ENCODE measurements at places on chromosomes 4 and X. TPM values are rescaled to one million over a fixed set of nuclear protein-coding genes. Genes with fewer than 3 reads are reported as not detected.

TMSB15B gene
- 6.5 TPM for total RNA-seq

ZNF81 gene
- total RNA-seq = 11.5 TPM

TRAM1L1 gene
- total RNA-seq = not detected

- DNase-seq = no peak
Measured at GRCh38 chr4:118373614-118374255, 20.9 kb upstream of the PRSS12 start.

- no peak for DNase-seq
Measured at GRCh38 chrX:15410947-15411346, 26.7 kb upstream of the VEGFD start.

- no peak for DNase-seq
Measured at GRCh38 chr4:187090401-187090800, 366.7 kb upstream of the FAT1 start.

GRCh38 chr4:112521123-112522023 is 5.4 kb upstream of the NEUROG2 start:
- DNase-seq = no peak

DNA sequence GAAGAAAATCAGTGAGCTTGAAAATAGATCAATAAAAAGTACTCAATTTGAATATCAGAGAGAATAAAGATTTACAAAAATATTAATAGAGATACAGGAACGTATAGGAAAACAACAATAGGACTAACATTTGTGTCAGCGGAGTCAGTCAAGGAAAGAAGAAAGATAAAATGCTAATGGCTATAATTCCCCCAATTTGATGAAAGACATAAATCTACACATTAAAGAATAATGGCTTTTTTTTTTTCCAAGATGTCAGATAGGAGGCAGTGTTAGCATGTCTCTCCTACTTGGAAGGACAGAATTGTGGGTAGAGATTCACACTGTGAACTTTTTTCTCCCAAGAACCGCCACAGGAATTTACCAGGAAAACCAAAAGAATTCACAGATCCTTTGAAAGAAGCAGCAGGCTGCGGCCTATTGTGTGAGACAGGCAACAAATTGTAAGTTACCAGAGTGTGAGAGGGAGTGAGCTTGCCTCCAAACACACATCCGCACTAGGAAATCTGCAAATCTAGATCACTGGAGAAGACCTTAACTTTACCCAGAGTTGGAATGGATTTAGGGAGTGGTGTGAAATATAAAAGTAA is 249.9 kb downstream of the PRDM5 start:
- DNase-seq = no peak

DNA sequence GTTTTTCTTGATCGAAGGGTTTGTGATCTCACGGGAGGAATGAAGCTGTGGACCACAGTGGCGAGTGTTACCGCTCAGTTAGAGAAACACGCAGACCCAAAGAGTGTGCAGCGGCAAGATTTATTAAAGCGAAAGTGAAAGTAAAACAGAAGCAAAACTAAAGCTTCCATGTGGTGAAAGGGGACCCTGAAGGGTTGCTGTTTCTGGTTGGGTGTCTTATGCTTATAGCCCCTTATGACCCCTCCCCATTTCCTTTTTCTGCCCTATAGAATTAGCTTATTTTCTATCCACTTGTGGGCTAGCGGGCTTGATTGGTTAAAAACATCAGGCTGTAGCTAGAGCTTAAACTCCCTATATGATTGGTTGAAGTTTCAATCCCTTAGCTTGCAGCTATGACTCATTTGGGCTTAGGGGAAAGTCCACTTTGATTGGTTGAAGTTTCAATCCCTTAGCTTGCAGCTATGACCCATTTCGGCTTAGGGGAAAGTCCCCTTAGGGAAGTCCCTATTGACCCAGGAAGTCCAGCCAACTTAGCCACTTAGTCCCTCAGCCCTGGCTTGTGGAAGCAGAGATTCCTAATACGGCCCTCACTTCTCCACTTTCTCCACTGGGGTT is 171.2 kb upstream of the NWD2 start:
- DNase-seq = no peak

DNA sequence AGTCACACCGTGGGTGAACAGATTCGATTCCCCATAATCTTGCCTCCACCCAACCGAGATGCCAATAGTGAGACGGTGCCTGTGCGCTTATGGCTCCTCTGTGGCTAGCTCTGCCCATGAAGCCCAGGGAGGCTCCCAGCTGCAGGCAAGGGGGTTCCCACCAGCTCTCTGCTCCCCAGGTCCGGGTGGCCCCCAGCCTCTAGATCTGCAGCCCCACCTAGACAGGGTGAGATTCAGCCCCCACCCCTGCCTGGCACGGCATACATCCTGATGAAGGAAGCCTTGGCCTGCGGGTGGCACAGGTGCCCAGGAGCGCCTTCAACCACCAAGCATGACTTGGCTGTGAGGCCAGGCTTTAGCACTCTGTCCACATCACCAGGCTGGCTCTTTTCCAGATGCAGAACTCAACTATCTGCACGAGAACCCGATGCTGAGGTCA is 40.6 kb downstream of the WDR1 start:
- DNase-seq = no peak

DNA sequence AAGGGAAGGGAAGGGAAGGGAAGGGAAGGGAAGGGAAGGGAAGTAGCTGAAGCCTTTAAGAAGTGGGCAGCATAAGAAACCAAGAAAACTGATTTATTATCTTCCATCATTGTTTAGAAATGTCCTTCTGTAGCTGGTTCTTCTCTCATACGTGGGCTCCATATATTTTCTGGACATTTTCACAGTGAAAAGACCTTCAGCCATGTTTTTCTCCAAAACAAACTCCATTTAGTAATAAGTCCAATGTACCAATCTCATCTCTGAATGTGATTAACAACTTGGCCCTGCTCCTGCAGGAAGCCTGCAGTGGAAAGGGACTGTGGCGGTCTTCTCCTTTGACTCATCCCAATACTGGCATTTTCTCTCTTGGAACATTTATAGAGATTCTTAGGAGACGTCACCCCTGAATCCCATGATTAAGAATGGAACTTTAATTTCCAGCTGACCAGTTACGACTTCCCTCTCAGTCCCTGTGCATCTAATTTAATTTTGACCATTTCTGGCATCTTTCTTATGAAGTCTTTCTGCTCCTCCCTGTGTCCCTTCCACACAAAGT is 96.6 kb upstream of the GUCY1A1 start:
- DNase-seq = no peak

DNA sequence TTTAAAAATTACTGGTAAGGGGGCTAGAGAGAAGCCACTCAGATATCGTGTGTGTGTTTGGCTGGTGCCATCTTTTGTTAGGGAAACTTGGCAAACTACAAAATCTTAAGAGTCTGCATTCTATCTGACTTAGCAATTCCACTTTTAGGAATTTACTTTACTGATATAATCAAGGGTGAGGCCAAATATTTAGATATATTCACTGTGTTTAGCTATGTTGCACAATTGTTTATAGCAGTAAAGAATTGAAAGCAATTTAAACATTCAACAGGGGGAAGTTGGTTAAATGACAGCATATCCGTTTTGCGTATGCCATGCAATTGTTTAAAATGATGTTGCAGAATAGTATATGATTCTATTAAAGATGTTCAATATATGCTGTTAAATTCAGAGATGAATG is 6.4 kb upstream of the HERC3 start:
- no peak for DNase-seq

DNA sequence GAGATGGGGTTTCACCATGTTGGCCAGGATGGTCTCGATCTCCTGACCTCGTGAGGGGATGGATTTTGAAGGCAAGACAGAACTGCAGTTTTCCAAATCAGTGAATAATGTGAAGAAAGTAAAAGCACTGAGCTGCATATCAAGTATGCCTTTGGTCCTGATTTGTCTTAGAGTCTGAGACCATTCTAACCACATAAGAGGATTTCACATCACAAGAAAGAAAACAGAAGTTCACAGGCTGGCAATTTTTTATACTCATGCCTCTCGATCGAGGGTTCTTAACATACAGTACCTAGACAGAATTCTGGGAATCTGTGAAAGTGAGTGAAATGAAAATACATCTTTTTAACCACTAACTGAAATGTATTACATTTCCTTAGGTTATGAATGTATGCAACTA is 23.3 kb downstream of the CHIC2 start:
- DNase-seq = no peak

DNA sequence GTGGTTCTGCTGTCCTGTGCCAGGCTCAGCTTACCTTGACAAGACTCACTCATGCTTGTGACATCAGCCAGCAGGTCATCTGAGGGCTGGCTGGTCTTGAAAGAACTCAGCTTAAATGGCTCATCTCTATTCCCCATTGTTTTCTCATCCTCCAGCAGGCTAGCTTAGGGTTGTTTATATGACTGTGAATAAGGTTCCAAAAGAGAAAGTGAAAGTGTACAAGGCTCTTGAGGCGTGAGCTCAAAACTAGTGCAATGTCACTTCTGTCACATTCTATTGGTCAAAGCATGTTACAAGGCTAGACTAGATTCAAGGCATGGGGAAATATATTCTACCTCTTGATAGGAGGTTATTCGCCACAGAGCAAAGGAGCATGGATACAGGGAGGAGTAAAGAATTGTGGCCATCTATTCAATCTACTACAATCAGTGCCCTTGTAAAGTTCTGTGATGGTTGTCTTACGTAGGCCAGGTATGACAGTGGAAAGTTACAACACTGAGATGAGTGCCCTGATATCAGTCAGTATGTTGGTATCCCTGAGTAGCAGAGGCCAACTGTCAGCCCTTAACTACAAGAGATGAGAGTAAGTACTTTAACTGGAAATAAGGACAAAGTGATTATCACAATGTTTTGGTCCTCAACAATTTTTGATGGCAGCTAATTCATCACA is 19.8 kb upstream of the TMLHE start:
- peak; percentile 29 for DNase-seq

- DNase-seq = no peak
Measured at GRCh38 chr4:176971576-176972115, 178.9 kb upstream of the VEGFC start.

GRCh38 chr4:20423420-20423819 is 171.7 kb downstream of the SLIT2 start:
- DNase-seq = no peak
